Stomach (tissue), 19 donors: ENCODE measurements at places on chromosomes 1 and 21. TPM values are rescaled to one million over a fixed set of nuclear protein-coding genes. Genes with fewer than 3 reads are reported as not detected.

Gene PEAR1
- total RNA-seq, result 2.3 TPM

- DNase-seq, result no peak
These were observed 111.3 kb downstream of the GREM2 start for GRCh38 chr1:240500647-240501046.

DNA sequence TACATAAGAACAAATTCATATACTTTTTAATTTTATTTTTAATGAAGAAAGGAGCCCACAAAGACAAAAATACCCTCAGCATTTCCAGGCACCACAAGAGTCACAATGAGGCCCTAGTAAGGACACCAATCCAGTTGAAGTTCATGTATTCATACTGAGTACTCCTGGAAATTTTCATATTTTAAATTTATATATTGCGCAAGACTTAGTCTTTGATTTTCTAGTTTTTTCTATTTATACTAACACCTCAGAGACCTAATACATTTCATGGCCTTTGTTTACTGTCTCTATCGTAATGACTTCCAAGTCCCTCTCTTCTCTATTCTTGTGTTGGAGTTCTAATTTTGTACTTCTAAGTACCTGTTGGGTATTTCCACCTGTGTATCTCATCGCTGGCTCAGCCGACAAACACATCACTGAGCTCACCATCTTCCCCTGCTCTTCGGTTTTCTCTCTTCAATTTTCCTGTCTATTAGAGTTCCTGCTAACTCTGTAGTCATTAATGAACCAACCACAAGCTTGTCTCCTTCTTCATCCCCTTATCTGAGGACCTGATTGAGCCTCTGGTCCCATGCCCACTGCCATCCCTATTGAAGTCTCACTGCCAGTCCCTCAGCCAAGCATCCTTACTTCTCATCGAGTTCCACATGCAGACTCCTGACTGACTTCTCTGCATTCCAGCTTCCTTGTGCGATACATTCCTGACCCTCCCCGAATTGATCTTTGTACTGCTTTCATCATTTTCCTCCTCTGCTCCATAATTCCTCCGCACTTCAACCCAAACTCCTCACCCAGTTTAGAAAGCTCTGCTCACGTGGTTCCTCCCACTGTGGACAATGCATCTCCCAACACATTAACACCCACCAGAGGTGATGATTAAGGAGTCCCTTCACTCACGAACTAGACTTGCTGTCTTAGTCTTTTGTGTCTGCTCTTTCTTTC lies 17.3 kb upstream of the IRF2BP2 start:
- no peak for DNase-seq

- no peak for DNase-seq
These were observed 97.6 kb downstream of the TOMM20 start for GRCh38 chr1:235030919-235031596.
